ENCODE measurements at places on chromosomes 11 and 22. TPM values are rescaled to one million over a fixed set of nuclear protein-coding genes. Genes with fewer than 3 reads are reported as not detected.
A peak's percentile ranks its signal among the peaks of the same experiment; 100 is the strongest.

- no peak overlapping the region for H3K4me3 ChIP-seq
- H3K4me1 ChIP-seq, result no peaks in the 10 kb centered on the region
- H3K27me3 ChIP-seq, result no peaks in the 10 kb centered on the region
- no peak overlapping the region for H3K27ac ChIP-seq
Measured at GRCh38 chr11:46524201-46524770, 69.5 kb downstream of the AMBRA1 start.

GRCh38 chr22:23555118-23555517 lies 25.0 kb downstream of the IGLL1 start:
- H3K4me3 ChIP-seq, result no peak overlapping the region
- H3K36me3 ChIP-seq, result no peaks in the 10 kb centered on the region
- no peak for DNase-seq
- H3K27ac ChIP-seq, result no peak overlapping the region
- no peaks in the 10 kb centered on the region for H3K27me3 ChIP-seq
- no peaks in the 10 kb centered on the region for H3K4me1 ChIP-seq

DNA sequence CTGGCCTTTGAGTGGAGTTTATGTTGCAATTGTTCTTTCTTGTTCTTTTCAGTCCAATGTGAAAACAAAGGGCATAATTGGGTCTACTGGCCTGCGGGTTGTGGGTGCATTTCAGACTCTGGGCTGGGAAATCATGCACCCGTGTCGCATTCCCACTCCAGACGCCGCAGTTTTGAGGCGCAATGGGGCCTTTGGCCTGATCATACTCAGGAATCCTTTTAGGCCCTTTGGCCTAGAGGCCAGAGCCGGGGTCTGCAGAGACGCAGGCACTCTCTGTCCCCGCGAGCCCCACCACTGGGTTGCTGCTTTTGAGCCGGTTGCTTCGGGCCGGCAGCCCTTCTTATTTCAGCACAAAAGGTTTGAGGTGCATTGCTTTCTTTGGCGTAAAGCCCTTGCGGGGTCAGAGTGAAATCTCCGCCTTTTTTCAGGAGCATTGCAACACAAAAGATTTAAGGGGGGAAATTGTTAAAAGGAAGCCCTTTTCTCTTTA lies 48.4 kb upstream of the DBX1 start:
- H3K4me1 ChIP-seq, result no peaks in the 10 kb centered on the region
- DNase-seq, result no peak
- H3K27me3 ChIP-seq, result no peaks in the 10 kb centered on the region
- no peaks in the 10 kb centered on the region for H3K36me3 ChIP-seq

DNA sequence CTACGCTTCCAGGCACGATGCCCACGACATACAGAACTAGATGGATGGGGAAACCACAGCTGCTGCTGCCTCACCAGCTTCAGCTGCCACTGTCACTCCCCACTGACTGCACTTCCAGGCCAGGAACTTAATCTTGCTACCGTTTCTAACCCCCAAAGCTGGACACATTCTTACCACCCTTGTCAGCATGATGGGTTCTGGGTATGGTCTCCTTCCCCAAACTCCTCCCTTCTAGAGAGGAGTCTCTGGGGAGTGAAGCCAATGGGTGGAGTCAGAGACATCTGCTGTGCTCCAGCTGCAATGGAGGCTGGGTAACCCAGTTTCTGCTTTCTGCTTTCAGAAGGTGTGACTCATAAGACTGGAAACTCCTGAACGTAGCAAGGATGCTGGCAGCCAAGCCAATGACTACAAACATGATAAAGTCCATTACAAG lies 87.0 kb upstream of the THY1 start:
- no peaks in the 10 kb centered on the region for H3K4me1 ChIP-seq
- no peaks in the 10 kb centered on the region for H3K36me3 ChIP-seq
- H3K27ac ChIP-seq, result no peak overlapping the region
- H3K27me3 ChIP-seq, result no peaks in the 10 kb centered on the region
- DNase-seq, result no peak
- H3K4me3 ChIP-seq, result no peak overlapping the region

DNA sequence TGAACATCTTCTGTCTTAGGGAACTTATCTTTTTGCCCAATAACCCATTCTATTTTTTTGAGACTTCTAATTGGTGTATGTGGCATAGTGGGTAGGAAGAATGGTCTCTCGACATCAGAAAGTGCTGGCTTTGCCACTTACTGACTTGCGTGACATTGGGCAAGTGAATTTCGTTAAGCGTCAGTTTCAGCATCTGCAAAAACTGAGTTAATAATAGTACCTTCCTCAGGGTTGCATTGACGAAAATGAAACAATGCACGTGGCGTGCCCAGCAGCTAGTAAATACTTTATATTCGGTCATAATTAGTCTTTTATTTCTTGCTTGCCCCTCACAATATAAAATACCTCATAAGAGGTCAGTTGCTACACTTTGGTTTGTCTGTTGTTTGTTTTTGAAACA lies 12.5 kb upstream of the GRIK4 start:
- H3K27ac ChIP-seq, result no peak overlapping the region
- no peak for DNase-seq
- no peaks in the 10 kb centered on the region for H3K27me3 ChIP-seq
- H3K4me1 ChIP-seq, result no peaks in the 10 kb centered on the region
- no peak overlapping the region for H3K4me3 ChIP-seq
- H3K36me3 ChIP-seq, result no peaks in the 10 kb centered on the region

DNA sequence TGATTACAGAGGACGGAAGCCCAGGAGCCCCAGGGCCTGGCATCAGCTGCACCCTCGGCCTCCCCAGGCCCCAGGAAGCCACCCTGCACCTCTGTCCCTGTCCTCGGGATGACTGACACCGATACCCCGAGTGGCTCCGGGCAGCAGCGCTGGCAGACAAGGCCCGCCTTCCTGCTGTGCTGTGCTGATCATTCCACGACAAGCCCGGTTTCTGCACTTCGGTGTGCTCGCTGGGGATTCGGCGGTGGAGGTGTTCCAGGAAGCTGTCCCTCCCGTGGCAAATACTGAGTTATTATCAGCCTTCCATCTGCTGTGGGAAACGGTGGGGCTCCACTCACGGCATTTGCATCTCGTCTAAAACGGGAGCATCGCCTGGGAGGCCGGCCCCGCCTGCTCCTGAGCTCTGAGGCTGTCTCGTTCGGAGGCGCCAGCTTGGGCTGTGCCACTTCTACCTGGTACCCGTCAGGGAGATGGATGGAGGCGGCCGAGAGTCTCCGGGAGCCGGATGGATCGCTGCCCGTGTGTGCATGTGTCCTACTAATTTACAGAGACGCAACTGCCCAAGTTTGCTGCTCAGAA lies 506.1 kb downstream of the BRD1 start:
- H3K4me1 ChIP-seq, result no peaks in the 10 kb centered on the region
- no peaks in the 10 kb centered on the region for H3K36me3 ChIP-seq
- no peak for DNase-seq
- no peaks in the 10 kb centered on the region for H3K27me3 ChIP-seq

DNA sequence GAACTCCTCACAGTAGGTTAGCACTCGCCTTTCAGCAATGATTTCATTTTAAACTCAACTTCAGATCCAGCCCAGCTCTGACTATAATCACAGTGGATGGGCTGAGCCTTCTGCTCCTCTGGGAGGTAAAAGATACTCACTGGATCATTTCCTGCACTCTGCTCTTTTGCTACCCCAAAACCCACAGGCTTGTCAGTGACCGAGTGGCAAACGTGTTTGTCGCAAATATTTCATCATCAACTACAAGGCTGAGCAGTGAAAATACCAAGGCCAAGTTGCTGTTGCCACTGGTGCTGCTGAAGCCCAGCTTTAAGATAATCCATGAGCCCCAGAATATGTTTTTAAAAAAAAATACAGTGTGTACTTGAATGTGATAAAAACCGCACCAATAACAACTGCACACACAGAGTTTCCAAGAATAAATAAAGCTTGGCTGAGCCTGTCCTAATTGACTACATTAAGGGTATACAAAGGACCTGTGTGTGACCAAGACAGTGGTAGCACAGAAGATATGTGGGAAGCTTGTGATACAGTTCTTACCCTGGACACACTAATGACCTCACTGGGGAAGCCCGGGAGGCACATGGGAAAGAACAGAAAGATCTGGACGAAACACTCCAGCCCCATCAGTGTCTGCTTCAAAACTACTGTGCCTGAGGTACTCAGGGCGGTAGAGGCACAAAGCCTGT lies 41.3 kb downstream of the ABTB2 start:
- H3K36me3 ChIP-seq, result no peaks in the 10 kb centered on the region
- H3K27me3 ChIP-seq, result no peaks in the 10 kb centered on the region
- H3K4me3 ChIP-seq, result no peak overlapping the region
- H3K4me1 ChIP-seq, result peaks cover 4% of the 10 kb centered on the region
- no peak for DNase-seq
- H3K27ac ChIP-seq, result no peak overlapping the region

DNA sequence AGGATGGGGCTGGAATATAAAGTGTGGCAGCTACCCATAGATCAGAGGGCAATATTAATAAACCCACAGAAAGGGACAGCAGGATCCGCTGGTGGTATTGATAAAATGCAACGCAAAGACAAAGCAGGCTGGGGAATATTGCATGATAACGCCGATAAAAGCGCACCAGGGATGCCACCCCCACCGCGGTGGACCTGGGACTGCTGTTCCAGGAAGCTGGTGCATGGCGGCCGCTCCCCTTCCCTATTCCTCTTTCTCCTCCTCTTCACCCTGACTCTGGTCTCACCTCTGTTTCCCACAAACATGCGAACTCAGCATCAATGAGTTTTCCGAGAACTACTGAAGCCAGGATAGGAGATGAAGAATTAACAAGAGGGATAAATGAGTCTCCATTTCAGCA lies 20.2 kb downstream of the SPATA19 start:
- H3K27ac ChIP-seq, result no peak overlapping the region
- no peaks in the 10 kb centered on the region for H3K27me3 ChIP-seq
- H3K36me3 ChIP-seq, result no peaks in the 10 kb centered on the region
- no peaks in the 10 kb centered on the region for H3K4me1 ChIP-seq
- no peak for DNase-seq

DNA sequence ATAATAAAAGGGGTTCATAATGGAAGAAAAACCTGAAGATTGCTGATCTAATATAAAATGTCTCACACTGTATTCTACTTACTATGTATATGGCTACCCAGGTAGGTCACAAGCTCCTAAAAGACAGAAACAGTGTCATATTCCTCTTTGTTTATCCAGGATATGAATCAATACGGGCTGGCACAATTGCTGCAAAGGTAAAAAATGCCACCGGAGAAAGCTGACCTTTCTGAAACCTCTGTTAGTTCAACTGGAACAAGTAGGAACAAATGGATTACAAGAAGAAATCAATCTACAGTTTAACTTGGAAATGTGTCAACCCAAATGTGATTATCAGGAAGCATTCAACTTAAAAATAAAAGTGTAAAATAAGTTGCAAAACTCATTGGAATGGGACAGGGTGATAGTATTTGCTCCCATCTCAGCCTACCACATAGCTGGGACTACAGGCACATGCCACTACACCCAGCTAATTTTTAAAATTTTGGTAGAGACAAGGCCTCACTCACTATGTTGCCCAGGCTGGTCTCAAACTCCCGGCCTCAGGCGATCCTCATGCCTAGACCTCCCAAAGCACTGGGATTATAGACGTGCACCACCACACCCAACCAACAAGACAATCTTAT lies 27.6 kb downstream of the SLC35F2 start:
- H3K36me3 ChIP-seq, result no peaks in the 10 kb centered on the region
- H3K4me1 ChIP-seq, result no peaks in the 10 kb centered on the region
- DNase-seq, result no peak
- no peak overlapping the region for H3K27ac ChIP-seq

GRCh38 chr22:25564979-25565677 lies 653 bp downstream of the GRK3 start:
- peak; percentile 24 for DNase-seq
- no peaks in the 10 kb centered on the region for H3K36me3 ChIP-seq
- no peaks in the 10 kb centered on the region for H3K27me3 ChIP-seq
- peak overlapping the region; percentile 82 for H3K27ac ChIP-seq
- peak overlapping the region; percentile 29 for H3K4me3 ChIP-seq

DNA sequence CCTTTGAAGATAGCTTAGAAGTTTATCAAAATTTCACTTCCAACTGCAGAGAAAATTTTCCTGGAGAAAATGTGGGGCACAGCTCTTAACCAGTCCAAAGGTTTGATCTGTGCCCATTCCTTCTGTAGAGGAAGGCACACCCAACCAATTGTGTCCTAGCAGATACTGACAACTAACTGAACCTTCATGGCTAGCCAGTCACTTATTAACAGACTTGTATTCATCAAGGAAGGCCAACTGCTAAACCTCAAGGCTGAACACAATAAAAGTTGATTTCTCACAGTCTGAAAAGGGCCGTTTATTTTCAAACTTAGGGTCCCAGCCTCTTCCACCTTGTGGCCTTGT lies 19.5 kb downstream of the SYT13 start:
- H3K36me3 ChIP-seq, result no peaks in the 10 kb centered on the region
- H3K27ac ChIP-seq, result no peak overlapping the region
- DNase-seq, result no peak
- H3K27me3 ChIP-seq, result no peaks in the 10 kb centered on the region
- H3K4me1 ChIP-seq, result no peaks in the 10 kb centered on the region

GRCh38 chr11:73380331-73380730 lies 4.1 kb downstream of the RELT start:
- H3K36me3 ChIP-seq, result no peaks in the 10 kb centered on the region
- H3K27ac ChIP-seq, result no peak overlapping the region
- H3K4me1 ChIP-seq, result no peaks in the 10 kb centered on the region
- H3K27me3 ChIP-seq, result no peaks in the 10 kb centered on the region
- no peak overlapping the region for H3K4me3 ChIP-seq

DNA sequence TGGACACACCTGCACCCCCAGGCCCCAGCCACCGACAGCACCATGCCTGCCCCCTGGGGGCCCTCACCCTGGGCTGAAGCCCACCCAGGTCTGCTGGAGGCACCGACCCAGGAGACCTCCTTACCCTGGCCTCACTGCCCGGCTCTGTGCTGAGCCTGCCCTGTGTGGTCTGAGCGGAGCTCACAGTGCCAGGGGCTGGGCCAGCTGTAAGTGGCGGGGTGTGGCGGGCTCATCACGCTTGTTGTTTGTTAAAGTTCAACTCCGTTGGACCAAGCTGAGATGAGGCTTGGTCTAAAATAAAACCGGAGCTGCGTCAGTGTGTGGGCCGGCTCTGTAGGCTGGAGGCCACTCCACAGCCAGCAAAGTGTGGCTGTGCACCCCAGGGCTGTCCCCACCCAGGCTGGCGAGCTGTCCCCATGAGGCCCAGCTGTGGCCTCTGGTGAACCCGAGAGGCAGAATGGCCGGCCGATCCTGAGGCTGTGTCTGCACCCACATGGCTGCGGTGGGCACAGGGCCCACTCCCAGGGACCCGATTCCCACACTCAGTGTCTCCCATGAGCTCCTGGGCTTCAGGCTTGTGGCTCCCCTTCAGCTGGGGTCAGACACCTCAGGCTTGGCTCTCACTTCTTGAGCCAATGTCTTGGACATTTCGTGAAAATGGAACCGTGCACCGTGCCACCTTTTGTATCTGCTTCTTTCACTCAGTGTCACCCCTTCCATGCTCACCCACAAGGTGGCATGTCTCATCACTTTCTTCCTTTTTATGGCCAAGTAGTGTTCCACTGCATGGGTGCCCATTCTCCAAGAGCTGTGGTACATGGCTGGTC lies 137.9 kb downstream of the CTTN start:
- no peaks in the 10 kb centered on the region for H3K4me1 ChIP-seq
- no peak for DNase-seq
- H3K27ac ChIP-seq, result no peak overlapping the region
- H3K4me3 ChIP-seq, result no peak overlapping the region
- no peaks in the 10 kb centered on the region for H3K36me3 ChIP-seq

The KCNE3 gene
- 10.0 TPM for total RNA-seq

The TCN1 gene
- not detected for total RNA-seq

The SLC5A12 gene
- total RNA-seq, result not detected

The OR6A2 gene
- 1.0 TPM for total RNA-seq
